Neural progenitor cell (in vitro differentiated cells): ENCODE measurements at places on chromosomes 1 and 21.

GRCh38 chr1:203661572-203661971 lies 34.9 kb downstream of the ATP2B4 start:
- DNase-seq, result no peak

DNA sequence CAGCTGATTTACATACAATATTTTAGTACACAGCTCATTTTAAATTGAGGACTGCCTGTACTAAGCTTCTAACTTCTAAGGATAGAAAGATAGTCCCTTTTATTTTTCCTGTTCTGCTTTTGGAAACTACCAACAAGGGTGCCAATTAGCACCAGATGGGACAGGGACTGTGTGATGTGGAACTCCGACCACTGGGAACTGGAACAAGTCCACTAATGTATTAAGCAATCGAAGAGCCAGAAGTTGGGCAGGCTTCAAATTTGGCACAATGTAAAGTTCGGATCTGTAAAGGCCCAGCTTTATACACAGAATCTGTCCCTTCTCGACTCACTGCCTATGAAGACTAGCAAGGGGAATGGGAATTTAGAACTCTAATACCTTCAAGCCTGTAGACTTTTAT lies 149.3 kb downstream of the ZC3H11B start:
- DNase-seq, result no peak

DNA sequence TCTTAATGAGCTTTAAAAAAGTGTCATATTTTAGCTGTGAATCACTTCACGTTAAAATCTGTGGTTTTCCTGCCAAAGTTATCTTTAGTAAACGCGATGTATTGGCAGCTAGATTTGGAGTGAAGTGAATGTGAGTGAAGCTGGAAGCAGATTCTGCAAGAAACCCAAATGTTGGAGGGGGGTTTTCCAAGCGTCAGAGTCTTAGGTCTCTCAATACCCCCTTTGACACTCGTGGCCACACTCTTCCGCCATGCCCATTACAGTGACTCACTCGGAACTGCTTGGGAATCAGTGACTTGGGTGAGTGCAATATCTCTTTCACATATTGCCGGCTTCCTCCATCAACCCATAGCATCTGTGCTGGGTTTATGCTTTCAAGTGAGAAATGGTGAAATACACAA lies 17.5 kb downstream of the B3GALT5 start:
- DNase-seq, result no peak

- no peak for DNase-seq
These were observed 18.9 kb downstream of the SNAP47 start for GRCh38 chr1:227753999-227754711.

DNA sequence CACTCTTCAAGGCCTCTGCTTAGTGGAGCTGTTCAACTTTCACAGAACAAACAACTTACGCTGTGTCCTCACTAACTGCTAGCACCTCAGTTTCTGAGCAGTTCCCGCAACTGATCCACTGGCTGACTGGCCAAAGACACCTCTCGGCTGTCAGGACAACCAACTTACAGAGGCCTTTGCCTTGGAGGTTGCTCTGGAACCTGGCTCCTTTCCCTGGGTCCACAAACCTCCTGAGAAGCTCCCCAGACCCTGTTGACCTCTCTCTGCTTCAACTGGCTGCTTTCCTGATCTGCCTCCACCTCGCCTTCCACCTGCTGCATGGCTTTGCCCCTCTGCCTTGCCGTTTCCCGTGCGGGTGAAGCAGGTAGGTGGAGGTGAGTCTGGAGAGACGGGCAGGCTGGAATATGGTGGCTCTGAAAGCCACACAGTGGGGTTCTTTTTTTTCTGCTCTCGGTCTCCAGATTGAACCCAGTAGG lies 13.0 kb downstream of the BTBD19 start:
- no peak for DNase-seq

DNA sequence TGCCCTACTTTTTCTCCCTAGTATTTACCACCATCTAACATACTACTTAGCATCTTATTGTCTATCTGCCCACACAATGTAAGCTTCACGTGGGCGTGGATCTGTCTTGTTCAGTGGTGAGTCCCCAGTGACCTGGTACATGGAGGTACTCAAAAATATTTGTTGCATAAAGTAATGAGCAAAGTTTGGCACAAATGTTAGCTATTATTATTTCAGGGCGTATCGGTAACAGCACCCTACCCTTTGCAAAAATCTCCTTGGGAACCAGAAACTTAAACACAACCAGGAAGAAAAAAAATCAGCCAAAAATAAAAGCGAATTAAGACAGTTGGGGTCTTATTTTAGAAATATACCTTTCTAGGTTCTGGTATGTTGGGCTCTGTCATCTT lies 454 bp upstream of the NENF start:
- no peak for DNase-seq

DNA sequence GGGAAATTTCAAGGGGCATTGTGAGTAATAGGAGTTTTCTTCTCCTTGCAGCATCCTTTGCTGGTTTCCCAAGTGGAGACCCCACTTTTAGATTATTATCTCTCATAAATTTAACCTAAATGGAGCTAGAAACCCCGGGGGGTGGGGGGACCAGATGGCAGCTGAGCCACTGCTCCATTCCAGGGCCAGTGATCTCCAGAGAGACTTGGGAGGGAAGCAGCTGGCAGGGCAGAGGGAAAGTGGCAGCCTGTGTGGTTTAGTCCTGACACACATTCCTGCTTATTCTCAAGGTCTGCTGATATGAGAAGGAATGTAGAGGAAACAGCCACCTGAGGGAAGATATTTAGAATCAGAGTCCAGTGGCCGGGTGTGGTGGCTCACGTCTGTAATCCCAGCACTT lies 16.3 kb downstream of the PCP4L1 start:
- DNase-seq, result no peak

GRCh38 chr21:44490816-44491215 lies 35.5 kb downstream of the LRRC3 start:
- no peak for DNase-seq

DNA sequence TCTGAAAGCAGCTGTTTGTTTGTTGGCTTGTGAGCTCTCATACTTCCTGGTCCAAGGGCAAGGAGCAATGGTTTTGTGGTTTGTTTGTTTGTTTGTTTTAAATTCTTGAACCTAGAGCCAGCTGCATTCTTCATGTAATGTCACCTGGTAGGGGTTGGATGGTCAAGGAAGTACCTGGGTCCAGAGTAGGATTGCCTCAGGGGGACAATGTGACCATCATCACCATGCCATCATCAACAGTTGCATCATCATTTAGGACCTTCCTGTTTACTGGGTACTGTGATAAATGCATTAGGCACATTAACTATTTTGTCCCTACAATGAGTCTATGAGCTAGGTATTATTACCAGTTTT lies 14.7 kb upstream of the MYOG start:
- no peak for DNase-seq

- DNase-seq, result peak; percentile 43
These were observed 29.9 kb downstream of the PSMG1 start for GRCh38 chr21:39153373-39153772.

DNA sequence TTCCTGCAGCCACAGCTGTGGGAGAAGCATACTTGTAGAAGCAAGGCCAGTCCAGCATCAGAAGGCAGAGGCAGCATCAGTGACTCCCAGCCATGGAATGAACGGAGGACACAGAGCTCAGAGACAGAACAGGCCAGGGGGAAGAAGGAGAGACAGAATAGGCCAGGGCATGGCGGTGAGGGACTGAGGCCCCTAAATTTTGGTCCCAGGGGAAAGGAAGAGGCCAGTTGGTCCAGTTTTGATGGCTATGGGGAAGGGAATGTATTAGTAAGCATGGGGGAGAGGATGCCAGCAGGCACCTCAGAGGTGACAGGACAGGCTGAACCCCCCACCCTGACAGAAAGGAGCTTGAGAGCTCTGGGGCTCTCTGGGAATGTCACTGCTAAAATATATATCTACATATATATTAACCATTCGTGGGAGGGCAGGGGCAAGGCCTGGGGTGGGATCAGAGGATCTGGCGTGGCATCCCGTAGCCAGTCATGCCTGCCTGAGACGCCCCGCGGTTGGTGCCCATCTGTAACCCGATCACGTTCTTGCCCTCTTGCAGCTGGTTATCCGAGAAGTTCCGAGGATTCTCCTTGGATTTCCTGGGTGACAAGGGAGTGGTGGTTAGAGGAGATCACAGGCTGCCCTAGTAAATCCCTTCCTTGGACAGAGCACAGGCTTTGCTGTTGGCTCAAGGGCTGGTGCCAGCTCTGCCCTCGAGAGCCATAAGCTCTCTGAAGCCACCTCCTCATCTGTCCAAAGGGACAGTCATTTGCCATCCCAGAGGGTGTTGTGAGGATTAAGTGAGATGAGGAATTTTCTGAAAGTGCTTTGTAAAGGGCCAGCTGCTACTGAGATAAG lies 6.7 kb downstream of the TAGLN2 start:
- no peak for DNase-seq

DNA sequence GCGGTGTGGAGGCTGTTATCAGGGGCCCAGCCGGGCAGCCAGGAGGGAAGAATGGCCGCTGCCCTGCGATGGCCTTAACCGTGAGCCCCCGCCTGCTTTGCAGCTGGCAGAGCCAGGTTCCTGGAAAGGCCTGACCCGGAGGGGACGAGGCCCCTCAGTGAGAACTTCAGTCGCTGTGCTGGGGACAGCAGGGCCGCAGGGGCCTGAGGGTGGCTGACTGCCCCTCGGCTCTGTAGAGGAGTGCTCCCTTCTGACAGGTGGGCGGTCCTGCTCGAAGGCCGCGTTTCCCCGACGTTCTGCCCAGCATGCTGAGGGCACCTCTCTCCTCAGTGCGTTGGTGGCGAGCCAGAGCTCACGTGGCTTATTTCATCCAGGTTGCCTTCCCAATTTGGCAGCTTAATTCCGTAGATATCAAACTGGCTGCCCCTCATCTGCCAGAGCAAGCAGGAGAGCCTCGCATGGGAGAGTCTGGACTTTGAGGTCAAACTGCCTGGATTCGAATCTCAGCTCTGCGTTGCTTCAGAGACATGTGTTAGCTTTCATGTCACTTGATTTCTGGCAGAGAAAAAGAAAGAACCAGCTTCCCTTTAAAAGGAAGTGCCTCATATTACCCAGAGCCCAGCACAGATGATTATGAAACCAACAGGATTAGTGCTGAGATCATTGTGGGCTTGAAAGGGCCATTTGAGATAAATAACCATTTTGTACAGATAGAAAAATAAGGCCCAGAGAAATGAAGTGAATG lies 239.8 kb downstream of the SDCCAG8 start:
- no peak for DNase-seq

GRCh38 chr1:71228742-71229365 lies 148.0 kb upstream of the ZRANB2 start:
- DNase-seq, result peak; percentile 10

DNA sequence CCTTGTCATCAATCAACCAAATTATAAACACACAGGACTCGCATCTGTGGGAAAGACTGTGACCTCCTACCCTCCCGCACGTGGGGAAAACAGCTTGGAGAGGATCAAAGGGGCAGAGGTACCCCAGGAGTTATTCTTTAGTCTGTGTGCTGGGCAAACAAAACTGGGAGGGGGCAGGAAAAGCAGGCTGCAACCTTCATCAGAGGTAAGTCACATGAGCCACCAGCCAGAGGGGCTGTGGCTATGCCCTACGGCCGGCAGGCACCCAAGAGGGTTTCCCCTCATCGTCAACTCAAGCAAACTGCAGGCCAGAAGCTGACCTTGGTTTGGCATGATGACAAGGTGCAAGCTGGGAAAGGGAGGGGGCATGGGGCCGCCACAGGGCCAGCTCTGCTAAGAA lies 12.5 kb downstream of the SMIM12 start:
- no peak for DNase-seq

- peak; percentile 86 for DNase-seq
These were observed at the start of gene ZNF362 for GRCh38 chr1:33256471-33257206. TSS of gene ZNF362 (plus strand) at chr1:33256492. CDS start at chr1:33270575, 14,083 bp downstream.
